ENCODE measurements at places on chromosomes 11 and 22. TPM values are rescaled to one million over a fixed set of nuclear protein-coding genes. Genes with fewer than 3 reads are reported as not detected.

- no peak overlapping the region for H3K4me3 ChIP-seq
- no peak for DNase-seq
- no peaks in the 10 kb centered on the region for H3K27me3 ChIP-seq
- H3K36me3 ChIP-seq: peaks cover 4% of the 10 kb centered on the region
- H3K4me1 ChIP-seq: no peaks in the 10 kb centered on the region
Measured at GRCh38 chr11:10459029-10459970, 4.2 kb downstream of the AMPD3 start.

DNA sequence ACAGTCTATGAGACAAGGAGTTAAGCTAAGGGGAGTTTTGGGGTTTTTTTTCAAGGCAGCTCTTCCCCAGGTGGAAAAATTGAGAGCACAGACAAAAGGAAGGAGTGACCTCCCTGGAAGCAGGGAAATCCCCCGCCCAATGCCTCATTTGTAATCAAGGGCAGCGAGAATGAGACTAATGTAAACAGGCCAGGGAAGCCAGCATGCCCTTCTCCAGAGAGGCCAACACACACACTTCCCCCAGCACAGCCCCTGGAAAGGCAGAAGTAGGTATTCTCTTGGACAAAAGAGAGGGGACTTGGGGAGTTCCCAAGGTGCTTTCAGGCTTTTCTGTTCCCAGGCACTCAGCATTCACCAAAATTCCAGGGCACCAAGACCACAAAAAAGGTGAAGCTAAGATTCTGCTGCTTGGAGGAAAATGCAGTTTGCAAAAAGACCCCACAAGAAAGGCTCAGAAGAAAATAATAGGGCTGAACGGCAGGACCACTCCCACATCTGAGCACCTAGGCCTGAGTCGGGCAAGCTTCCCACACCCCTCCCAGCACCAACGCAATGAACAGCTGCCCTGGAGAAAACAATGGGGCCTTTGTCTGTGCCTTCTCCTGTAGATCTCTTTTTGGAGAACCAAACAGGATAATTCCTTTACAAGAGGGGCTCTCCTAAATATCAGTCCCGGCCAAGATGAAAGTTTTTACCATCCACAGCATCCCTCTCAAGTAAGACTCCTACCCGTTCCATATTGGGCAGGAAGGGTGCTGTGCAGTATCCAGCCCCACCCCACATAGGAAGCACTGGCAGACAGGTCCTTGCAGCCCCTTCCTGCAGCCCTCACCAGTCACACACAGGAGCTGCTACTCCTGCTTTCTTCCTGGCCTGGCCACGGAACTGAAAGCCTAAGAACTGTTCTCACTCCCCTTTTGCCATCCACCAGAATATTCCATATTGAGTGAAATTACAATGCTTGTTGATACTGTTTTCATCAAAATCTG lies 70.7 kb upstream of the AKIP1 start:
- H3K27me3 ChIP-seq: no peaks in the 10 kb centered on the region
- H3K4me1 ChIP-seq: no peaks in the 10 kb centered on the region
- DNase-seq: no peak
- no peaks in the 10 kb centered on the region for H3K36me3 ChIP-seq

DNA sequence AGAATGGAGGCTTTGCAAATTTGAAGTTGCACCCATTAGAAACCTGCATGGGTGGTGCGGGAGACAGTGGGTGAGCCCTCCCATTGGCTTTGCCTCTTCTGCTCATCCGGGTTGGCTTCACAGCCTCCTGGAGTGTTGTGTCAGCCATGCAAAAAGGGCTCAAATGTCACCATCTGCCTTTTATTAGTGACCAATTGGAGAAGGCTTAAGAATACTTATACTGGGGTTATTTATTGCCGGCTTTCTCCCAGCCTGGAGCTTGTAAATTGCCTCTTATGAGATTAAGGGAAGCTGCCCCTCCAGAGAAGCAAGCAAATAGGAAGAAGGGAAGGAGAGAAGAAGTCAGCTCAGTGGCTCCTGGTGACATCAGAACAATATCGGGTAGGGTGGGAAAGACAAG lies 182.6 kb downstream of the ST3GAL4 start:
- no peaks in the 10 kb centered on the region for H3K4me1 ChIP-seq
- H3K4me3 ChIP-seq: no peak overlapping the region
- H3K36me3 ChIP-seq: no peaks in the 10 kb centered on the region
- DNase-seq: no peak
- H3K27me3 ChIP-seq: no peaks in the 10 kb centered on the region

DNA sequence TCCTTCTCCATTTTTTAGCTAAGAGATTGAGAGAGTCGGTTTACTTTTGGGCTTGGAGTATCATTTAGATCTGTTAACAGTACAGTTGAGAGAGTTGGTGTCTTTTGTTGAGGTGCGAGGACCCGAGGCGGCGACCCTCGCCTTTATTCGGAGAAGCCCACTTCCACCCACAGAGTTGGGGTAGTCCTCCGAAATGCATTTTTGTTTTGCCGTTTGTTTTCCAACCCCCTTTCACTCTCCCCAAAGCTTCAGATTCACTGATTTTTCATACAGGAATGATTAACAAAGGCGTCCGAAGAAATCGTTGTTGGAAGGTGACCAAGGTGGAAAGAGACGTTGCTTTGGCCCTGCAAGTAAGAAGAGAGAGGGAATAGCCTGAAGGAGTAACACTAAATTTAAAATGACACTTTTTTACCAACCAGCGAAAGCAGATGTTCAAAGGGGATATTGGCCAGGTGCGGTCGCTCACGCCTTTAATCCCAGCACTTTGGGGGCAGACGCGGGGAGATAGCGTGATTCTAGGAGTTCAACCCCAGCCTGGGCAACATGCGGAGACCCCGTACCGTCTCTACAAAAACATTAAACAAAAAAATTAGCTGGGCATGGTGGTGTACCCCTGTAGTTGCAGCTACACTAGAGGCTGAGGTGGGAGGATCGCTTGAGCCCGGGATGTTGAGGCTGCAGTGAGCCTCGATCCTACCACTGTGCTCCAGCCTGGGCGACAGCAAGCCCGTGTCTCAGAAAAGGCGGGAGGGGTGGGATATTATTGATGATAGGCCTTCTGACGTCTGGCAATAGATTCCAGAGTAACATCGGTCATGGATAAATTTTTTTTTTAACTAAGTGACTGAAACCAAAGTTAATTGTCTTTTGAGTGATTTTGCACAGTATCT lies 899 bp upstream of the RAB30 start:
- no peak for DNase-seq
- no peaks in the 10 kb centered on the region for H3K36me3 ChIP-seq
- peaks cover 5% of the 10 kb centered on the region for H3K4me1 ChIP-seq
- peak overlapping the region; percentile 75 for H3K4me3 ChIP-seq
- H3K27ac ChIP-seq: peak overlapping the region; percentile 51

GRCh38 chr22:20956258-20957101 lies 10.6 kb upstream of the AIFM3 start:
- no peak overlapping the region for H3K27ac ChIP-seq
- H3K27me3 ChIP-seq: no peaks in the 10 kb centered on the region
- H3K36me3 ChIP-seq: no peaks in the 10 kb centered on the region
- no peak overlapping the region for H3K4me3 ChIP-seq
- H3K4me1 ChIP-seq: no peaks in the 10 kb centered on the region

DNA sequence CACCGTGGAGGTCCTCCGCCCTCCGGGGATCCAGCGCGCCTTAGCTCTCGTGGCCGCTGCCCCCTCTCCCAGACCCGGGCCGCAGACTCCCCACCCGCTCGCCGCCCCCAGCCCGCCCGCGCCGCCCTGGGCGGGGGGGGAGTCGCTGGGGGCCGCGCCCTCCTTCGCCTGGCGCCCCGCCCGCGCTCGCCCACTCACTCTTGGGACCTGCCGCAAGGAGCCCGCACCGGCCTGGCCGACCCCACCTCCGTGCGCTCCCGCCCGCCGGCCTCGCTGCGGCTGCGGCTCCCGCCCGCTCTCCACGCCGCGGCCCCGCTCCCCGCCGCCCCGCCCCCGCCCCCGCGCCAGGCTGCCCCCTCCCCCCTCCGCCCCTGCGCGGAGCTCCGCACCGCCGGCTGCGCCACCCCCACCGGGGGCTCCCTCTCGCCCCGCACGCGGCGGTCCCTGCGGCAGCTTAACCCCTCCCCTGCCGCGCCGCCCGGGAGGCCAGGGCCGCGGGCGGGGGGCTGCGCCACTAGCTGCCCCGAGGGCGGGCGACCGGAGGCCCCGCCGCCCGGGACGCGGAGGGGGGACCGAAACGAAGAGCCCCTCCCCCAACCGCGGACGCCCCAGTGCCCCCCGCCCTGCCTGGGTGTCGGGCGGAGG lies 724 bp upstream of the RASGRP2 start:
- peak; percentile 85 for DNase-seq
- H3K27ac ChIP-seq: peak overlapping the region; percentile 91
- H3K27me3 ChIP-seq: no peaks in the 10 kb centered on the region
- no peaks in the 10 kb centered on the region for H3K4me1 ChIP-seq
- H3K4me3 ChIP-seq: peak overlapping the region; percentile 65
- H3K36me3 ChIP-seq: no peaks in the 10 kb centered on the region

GRCh38 chr11:131373756-131374155 lies 3.3 kb downstream of the NTM start:
- no peak overlapping the region for H3K4me3 ChIP-seq
- H3K4me1 ChIP-seq: no peaks in the 10 kb centered on the region
- H3K36me3 ChIP-seq: no peaks in the 10 kb centered on the region
- H3K27me3 ChIP-seq: no peaks in the 10 kb centered on the region
- no peak for DNase-seq

DNA sequence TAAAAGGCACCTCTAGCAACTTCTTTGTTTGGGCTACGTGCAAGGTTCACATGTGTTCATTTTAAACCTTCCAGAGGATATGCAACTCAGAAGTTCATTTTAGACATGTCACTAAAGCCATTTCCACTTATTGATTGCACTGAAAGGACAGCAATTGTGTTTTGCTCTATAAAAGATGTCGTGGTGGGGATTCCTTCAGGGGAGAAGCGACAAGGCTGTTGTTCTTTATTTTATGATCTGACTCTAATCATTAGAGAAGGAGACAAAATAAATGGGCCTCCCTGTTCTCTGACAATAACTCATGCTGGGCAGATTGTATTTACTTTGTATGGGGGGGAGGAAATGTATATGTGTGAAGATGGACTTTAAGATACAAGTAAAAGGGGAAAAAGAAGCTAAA lies 370.1 kb upstream of the ARHGAP42 start:
- H3K4me3 ChIP-seq: no peak overlapping the region
- no peak overlapping the region for H3K27ac ChIP-seq
- no peaks in the 10 kb centered on the region for H3K27me3 ChIP-seq
- H3K36me3 ChIP-seq: no peaks in the 10 kb centered on the region
- DNase-seq: no peak
- no peaks in the 10 kb centered on the region for H3K4me1 ChIP-seq

DNA sequence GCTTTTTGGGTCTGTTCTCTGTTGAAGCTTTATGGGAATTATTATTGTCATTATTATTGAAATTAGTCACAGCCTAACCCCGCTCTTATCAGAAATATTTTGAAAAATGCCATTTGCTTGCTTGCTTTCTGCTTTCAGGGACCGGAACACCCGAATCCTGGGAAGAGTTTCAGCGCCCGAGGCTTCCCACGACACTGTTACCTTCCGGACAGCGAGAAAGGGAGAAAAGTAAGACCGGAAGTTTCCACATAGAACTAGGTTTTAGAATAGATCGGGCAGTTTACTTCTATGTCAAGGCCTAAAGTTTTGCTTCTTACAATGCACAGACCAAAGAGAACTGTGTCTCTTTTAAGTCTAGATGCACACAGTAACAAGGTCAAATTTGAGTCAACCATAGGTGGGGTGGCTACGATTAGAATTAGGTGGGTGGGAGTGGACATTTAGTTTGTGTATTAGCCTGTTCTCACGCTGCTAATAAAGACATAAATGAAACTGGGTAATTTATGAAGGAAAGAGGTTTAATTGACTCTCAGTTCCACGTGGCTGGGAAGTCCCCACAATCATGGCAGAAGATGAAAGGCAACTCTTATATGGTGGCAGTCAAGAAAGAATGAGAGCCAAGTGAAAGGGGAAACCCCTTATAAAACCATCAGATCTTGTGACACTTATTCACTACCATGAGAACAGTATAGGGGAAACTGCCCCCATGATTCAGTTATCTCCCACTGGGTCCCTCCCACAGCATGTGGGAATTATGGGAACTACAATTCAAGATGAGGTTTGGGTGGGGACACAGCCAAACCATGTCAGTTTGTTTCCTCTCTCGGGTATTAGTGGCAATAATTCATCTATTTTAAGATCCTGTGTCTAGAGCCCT lies 12.9 kb downstream of the MPEG1 start:
- no peak overlapping the region for H3K27ac ChIP-seq
- DNase-seq: no peak
- H3K4me1 ChIP-seq: no peaks in the 10 kb centered on the region
- H3K36me3 ChIP-seq: no peaks in the 10 kb centered on the region
- H3K27me3 ChIP-seq: no peaks in the 10 kb centered on the region
- H3K4me3 ChIP-seq: no peak overlapping the region

DNA sequence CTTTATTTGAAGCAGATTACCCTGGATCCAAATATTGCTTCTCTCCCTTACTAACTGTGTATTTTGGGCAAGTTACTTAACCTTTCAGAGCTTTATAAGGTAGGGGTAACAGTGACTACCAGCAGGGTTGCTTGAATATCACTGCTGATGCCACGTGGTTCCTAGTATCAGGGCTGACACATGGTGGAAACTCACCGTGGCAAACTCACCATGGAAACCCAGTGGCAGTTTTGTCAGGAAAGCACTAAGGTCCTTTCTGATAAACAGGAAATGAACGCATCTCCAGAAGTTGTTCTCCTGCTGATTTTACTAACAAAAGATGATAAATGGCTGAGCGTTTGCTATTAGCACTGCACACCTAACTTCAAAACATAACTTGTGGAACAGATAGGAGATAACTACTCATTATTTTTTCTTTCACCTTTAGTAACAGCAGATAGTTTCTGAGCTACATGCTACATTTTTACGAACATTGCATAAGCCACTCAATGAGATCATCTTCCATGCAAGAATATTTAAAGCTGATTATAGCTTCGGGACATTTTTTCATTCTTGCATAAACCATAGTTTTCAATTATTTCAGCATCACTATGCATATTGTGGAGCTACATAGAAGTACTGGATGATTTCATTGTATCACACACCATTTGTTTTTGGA lies 59.7 kb upstream of the RAG2 start:
- H3K4me3 ChIP-seq: no peak overlapping the region
- no peaks in the 10 kb centered on the region for H3K4me1 ChIP-seq
- no peak for DNase-seq

- H3K27ac ChIP-seq: peak overlapping the region; percentile 71
- peak overlapping the region; percentile 5 for H3K4me3 ChIP-seq
- H3K36me3 ChIP-seq: no peaks in the 10 kb centered on the region
- peak; percentile 77 for DNase-seq
Measured at GRCh38 chr11:113113801-113114704, 152.8 kb downstream of the NCAM1 start.

- H3K4me3 ChIP-seq: peak overlapping the region; percentile 90
- no peaks in the 10 kb centered on the region for H3K36me3 ChIP-seq
- no peaks in the 10 kb centered on the region for H3K27me3 ChIP-seq
- peak overlapping the region; percentile 13 for H3K27ac ChIP-seq
- no peak for DNase-seq
Measured at GRCh38 chr22:27802346-27803073, 954 bp upstream of the MN1 start.

GRCh38 chr11:108616549-108616948 lies 23.0 kb upstream of the EXPH5 start:
- no peaks in the 10 kb centered on the region for H3K4me1 ChIP-seq
- no peak overlapping the region for H3K4me3 ChIP-seq
- no peak for DNase-seq
- H3K27me3 ChIP-seq: no peaks in the 10 kb centered on the region
- no peak overlapping the region for H3K27ac ChIP-seq
- H3K36me3 ChIP-seq: no peaks in the 10 kb centered on the region

- H3K27ac ChIP-seq: no peak overlapping the region
- H3K36me3 ChIP-seq: no peaks in the 10 kb centered on the region
- no peak overlapping the region for H3K4me3 ChIP-seq
- H3K27me3 ChIP-seq: no peaks in the 10 kb centered on the region
Measured at GRCh38 chr11:17607591-17608570, 60.8 kb downstream of the OTOG start.

Gene STK33
- 0.10 TPM for polyA plus RNA-seq

Gene SNX32
- not detected for polyA plus RNA-seq

Gene OR2AG1
- polyA plus RNA-seq: not detected

Gene EXPH5
- polyA plus RNA-seq: 0.13 TPM

Gene GGTLC3
- not detected for polyA plus RNA-seq

Measured in aorta (tissue), 5 donors.